Omental fat pad (tissue), 4 donors: ENCODE measurements at places on chromosomes 1 and 21. TPM values are rescaled to one million over a fixed set of nuclear protein-coding genes. Genes with fewer than 3 reads are reported as not detected.

The CD5L gene
- total RNA-seq = not detected

The RUNX3 gene
- 2.2 TPM for total RNA-seq

DNA sequence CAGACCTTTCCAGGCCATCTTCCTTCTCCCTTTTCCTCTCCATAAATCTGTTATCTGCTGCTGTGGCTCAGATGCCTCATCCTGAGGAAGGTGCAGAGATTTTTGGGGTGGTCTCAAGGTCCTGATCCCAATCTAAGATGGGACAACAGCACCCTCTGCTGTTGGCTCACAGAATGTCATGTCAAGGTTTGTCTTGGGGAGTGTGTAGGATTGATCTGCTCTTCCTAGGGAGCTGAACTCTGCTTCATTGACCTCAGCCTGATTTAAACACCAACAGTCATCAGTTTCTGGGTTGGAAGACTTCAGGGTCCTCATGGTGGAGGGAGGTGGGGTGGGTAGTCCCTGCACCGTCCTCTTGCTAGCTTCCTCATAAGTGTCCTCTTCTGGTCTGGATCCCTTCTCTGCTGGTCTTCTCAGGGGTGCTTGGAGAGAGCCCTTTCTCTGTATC is 62.8 kb upstream of the LAX1 start:
- peak; percentile 64 for DNase-seq

The GPR61 gene
- not detected for total RNA-seq

The S100A3 gene
- total RNA-seq = 2.7 TPM

DNA sequence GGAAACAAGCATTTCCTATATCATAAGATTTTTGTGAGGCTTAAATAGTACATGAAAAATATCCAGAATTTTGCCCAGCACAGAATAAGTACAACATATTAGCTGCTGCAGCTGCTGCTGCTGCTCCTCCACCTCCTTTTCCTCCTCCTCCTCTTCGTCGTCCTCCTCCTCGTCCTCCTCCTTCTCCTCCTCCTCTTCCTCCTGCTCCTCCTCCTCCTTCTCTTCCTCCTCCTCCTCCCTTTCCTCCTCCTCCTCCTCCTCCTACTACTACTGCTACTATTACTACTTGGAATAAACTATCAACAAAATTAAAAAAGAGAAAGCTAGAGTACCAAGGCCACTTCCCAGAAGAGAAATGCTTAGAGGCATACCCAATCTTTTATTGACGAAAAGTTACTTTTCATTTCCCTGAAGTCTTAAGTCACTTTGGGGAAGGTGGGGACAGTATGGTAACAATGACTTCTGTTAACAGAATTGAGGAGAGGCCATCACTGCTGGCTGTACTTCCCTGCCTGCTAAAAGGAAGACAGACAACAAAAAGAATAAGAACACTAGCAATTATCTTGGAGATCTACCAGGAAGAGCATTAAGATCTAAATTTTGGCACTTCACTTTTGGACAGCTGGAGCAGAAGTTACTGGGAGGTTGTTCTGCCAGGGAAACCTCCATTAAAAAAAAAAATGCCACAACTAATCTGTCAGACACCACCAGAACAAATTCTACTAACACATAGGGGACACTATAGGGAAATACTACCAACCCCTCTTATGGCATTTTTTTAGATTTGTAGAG is 7.1 kb downstream of the DENND1B start:
- DNase-seq = no peak

- DNase-seq = no peak
These were observed 6.3 kb upstream of the ADAMTS5 start for GRCh38 chr21:26973226-26973625.

The FCRLB gene
- 0.95 TPM for total RNA-seq

The PTGS2 gene
- 2.8 TPM for total RNA-seq
